ENCODE measurements at places on chromosomes 5 and 9.

DNA sequence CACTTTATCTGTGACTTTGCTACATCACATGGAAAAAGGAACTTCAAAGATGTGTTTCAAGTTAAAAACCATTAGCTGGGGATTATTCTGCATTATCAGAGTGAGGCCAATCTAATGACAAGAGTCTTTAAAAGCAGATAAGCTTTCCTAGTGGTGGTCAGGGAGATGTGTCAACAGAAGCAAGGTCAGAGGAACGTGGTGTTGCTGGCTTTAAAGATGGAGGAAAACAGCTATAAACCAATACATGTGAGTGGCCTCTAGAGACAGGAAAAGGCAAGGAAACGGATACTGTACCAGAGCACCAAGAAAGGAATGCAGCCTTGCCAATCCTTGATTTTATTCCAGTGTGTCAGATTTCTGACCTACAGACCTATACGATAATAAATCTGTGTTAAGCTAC lies 204.2 kb downstream of the TAF11L14 start:
- no peak for DNase-seq

- DNase-seq = no peak
Observed at GRCh38 chr9:138067613-138068367, 190.2 kb downstream of the CACNA1B start.

GRCh38 chr9:109889456-109889855 lies 109.5 kb downstream of the PALM2AKAP2 start:
- no peak for DNase-seq

DNA sequence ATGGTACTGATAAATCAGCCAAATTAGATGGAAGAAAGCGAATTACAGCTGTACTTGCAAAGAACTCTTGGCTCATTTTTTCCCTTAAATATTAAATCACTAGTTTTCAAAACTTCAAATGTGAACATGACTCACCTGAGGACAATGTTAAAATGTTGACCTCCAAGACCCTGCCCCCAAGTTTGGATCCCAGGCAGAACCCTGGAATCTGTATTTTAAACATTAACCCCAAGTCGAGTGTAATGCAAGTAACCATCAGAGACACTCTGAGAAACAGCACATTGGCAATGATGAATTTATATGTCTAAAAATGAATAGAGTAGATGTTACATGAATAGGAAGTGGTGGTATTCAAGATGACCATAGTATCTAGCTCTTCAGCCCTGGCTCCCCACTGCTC lies 2.3 kb upstream of the CD274 start:
- DNase-seq = no peak

DNA sequence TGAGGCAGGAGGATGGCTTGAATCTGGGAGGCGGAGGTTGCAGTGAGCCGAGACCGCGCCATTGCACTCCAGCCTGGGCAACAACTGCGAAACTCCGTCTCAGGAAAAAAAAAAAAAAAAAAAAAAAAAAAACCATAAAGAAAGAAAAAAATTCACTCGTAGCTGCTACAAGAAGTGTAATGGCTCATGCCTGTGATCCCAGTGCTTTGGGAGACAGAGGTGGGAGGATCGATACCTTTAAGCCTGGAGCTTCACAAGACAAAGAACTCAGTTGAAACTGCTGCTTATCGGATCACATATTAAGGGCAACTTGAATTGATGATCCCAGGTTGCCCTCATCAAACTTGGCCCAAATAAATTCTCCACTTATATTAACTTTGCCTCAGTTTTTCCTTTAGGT lies 1.0 kb upstream of the ZCCHC7 start:
- DNase-seq = no peak

GRCh38 chr9:131554087-131554842 lies 8.9 kb downstream of the PRRT1B start:
- no peak for DNase-seq

- DNase-seq = no peak
Observed at GRCh38 chr5:61232490-61233050, 70.3 kb upstream of the SMIM15 start.

GRCh38 chr9:99076483-99077171 lies 28.3 kb upstream of the TGFBR1 start:
- no peak for DNase-seq

Data from retina (tissue), 1 donor.